Stimulated activated CD8-positive, alpha-beta memory T cell treated with anti-CD3 and anti-CD28 coated beads, Interleukin-4, amount 100 ng/mL, for 1 hour (primary cell): ENCODE measurements at places on chromosomes 4 and X.
A peak's percentile ranks its signal among the peaks of the same experiment; 100 is the strongest.

DNA sequence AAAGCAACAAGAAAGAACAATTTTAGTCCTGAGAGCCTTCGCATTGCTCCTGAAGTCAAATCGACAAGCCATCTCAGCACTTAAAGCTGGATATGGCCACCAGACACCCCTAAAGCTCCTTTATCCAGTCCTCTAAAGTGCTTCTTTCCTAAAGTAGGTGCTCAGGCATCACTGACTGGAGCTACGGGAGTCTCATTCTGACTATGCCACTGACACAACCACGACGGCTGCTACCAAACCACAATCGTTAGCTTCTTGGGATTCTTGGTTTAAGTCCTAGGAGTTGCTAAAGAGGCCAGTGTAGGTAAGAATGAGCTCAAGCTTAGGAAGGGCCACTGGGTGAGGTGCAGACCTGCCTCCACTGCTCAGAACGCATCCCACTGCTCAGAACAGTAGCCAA lies 1.0 kb downstream of the SLC10A6 start:
- DNase-seq = no peak

GRCh38 chr4:127575888-127576287 lies 56.9 kb upstream of the INTU start:
- no peak for DNase-seq

- no peak for DNase-seq
These were observed 19.7 kb downstream of the OCRL start for GRCh38 chrX:129559783-129560182.

DNA sequence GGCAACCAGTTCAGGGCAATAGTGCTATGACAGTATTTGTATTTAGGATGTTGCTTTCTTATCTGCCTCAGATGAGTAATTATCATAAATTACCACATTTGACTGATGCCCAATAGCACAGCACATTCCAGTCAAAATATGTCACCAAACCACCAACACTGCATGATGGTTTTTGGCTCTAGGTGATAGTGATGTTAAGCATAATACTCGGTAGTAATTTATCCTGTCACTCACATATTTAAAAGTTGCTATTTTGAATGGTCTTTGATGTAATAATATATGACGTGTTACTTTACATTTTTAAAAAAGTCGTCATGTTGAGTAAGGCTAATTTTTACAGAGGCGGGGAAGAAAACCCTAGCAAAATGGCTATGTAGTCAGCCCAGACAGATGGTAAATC lies 42.5 kb downstream of the UNC5C start:
- no peak for DNase-seq

- no peak for DNase-seq
These were observed 32.3 kb downstream of the TRIM61 start for GRCh38 chr4:164945146-164945545.

GRCh38 chrX:21955403-21956189 lies 15.1 kb downstream of the SMS start:
- DNase-seq = no peak

DNA sequence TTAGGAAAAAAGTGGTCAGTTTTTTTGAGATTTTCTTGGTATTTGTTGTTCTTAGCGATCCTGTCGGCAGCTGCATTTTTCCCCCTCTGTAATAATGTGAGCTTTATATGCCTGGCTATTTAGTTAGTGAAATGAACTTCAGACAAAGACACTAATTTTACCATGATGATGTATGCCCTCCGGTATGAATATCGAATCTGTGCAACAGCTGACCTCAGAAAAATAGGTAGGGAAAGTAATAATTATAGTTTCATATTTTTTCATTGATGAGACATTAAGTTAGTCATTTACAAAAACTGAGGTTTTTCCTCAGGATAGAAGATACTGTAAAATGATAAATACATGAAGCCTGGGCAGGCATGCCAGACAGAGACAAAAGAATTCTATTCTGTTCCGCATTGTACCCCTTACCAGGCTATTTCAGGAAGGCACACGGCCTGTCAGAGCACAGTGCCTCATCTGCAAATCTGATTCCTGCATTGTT lies 155.8 kb downstream of the SHROOM3 start:
- no peak for DNase-seq

- no peak for DNase-seq
These were observed at the start of gene SETD7 for GRCh38 chr4:139556071-139556723. TSS of gene SETD7 (minus strand) at chr4:139556219. CDS start at chr4:139556137, 82 bp downstream.

DNA sequence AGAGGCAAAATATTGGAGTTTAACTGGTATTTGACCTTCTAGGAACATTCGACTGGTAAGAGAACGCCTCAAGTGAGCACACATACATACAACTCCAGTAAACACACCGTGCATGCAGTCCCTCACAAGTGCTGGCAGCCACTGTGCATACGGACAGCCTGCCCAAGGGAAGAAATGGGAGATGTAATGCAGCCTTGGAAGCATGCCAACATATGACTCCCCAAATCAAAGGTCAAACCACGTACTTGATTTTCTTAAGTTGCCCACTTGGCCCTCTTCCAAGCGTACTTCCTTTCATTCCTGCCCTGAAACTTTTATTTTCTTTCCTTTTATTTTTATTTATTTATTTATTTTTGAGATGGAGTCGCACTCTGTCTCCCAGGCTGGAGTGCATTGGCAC lies 206.6 kb downstream of the SPRY1 start:
- DNase-seq = no peak

GRCh38 chr4:71287305-71287704 lies 51.5 kb upstream of the SLC4A4 start:
- DNase-seq = no peak

DNA sequence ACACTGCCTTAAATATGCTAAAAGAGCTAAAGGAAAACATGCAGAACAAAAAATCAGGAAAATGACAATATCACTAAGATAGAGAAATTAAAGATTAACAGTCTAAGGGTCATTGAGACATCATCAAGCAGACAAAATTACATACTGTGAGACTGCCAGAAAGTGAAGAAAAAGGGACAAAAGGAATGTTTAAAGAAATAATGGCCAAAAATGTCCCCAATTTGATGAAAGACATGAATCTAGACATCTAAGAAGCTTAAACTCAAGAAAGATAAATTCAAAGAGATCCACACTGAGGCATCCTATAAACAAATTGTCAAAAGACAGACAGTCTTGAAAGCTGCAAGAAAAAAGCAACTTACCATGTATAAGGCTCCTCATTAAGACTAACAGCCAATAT lies 63.7 kb downstream of the OPHN1 start:
- no peak for DNase-seq

DNA sequence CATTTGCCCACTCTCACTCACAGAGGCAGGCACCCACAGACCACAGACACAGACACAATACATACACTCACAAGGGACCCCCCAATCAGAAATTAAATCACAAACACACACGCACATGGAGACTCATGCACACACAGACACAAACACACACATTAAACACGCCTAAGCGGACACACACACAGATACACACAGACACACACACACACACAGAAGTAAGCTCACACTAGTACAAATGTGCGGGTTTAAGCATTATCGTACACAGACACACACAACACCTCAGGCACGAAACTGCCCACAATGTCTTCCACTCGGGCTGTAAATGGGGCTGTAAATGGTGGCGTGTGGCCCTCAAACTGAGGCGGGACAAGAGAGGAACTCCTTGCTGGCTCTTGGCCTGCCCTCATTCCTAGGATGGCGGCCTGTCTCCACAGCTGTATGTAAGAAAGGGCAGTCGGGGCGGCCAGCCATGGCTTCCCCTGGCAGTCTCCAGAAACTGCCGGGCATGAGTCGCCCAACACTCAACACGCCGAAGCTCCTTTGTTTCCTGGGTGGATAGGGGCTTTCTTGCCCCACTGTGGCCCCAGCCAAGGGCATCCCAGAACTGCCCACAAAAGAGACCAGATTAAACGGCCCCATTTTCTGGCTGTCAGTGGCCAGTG lies 53.9 kb downstream of the NBDY start:
- no peak for DNase-seq

DNA sequence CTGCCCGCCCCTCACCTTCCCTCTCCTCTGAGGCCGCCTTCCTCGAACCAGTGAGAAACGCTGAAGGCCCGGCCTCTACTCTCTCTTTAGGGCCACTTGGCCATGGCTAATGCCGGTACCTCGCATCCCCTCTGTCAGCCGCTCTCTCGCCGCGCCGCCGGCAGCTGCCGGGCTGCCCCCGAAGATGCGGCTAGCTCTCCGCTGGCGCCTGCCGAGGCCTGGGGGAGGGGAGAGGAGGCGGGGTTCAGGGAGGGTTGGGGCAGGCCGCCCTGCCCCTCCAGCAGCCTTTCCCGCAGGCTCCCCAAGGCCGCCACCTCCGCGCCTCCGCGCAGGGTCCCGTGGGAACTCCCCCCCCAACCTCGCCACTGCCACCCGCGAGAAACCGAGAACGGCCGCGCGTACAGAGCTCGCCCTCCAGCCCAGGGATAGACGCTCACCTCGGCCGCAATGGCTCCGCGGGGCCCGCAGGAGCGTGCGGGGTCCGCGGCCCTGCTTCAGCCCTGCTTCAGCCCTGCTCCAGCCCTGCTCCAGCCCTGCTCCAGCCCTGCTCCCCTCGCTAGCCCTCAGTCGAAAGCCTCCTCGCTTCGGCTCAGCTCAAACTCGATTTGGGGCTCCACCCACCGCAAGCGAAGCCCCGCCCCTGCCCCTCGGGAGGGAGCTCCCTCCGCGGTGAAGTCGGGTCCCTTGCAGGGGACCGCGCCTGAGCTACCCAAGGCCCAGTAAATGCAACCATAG lies at the start of gene HUWE1:
HUWE1 (minus strand) TSS at position 569 of the 735 bp plus-strand sequence. CDS start 32,612 bp downstream, outside the sequence.
- peak; percentile 63 for DNase-seq

DNA sequence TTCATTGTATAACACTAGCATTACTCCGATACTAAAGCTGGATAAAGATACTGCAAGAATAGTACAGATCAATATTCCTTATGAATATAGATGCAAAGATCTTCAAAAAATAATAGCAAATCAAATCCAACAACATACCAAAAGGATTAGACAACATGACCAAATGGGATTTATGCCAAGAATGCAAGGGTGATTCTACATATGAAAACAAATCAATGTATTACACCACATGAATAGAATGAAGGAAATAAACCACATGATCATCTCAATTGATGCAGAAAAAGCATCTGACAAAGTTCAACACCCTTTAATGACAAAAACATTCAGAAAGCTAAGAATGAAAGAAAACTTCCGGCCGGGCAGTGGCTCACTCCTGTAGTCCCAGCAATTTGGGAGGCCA lies 42.8 kb downstream of the CUL4B start:
- DNase-seq = no peak

DNA sequence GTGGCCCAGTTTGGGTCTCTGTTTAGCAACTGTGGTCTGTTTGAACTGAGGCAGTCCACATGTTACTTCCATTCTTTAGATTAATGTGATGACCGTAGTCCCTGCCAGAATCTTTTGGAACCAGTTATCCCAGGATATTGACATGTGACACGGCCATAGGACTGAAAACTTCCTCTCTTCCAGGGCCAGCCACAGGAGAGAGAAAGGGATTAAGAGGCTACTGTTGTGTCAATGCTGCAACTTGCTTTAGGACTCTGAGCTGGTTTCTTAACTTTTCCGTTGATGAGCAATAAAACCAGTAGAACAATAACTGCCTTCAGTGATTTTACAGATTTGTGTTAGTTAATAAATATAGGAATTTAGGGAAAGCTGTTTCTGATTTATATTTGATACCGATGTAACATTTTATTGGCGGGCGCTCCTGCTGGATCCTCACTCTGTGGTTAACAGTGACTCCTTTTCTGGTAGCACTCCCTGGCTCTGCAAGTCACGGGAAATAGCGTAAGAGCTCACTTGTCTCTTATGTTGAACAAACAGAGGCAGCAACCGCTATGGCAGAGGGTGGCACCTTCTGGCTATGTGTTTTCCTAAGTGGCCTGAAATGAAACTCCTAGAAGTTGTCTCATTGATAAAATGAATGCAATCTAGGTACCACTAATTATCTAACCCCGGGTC lies 2.5 kb downstream of the TENM3 start:
- DNase-seq = no peak

- DNase-seq = no peak
These were observed 508.2 kb upstream of the ATOH1 start for GRCh38 chr4:93320356-93320755.

DNA sequence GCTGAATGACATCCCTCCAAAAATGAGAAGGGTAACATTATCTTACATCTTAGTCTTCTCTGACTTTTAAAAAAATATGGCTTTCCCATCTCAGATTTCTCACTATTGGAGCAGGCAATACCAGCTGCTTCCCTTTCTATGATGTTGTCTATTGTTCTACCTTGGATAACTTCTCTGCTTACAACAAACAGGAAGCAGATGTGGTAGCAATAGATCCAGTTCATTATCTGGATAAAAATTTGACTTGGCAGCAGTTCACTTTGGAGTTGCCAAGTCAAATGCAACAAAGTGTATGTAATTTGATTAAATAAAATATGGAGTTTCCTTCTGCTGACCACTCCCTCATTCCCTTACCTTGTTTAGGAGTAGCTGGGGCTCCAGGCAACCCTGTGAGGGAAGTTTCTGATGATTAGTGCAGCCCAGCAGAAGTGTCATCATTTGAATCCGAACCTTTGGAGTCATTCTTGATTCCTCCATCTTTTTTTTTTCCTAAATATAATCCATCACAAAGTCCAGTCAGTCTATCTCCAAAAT lies 72.0 kb upstream of the GPRIN3 start:
- DNase-seq = no peak

DNA sequence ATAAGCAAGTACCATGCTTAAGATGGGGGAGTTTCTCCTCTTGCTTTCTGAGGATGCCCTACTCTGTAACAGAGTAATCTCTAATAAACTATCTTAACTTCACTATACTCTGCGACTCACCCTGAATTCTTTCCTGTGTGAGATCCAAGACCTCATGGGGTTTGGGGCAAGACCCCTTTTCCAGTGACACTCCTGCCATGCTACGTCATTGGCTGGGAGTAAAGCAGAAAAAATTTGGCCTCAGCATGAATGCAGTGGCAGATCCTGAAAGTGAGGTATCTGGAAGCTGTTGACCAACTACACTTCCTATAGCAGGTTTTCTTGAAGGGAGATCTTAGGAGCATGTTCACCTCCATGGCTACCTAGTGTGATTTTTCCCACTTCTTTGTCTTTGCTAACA lies 109.1 kb upstream of the MED14 start:
- no peak for DNase-seq

DNA sequence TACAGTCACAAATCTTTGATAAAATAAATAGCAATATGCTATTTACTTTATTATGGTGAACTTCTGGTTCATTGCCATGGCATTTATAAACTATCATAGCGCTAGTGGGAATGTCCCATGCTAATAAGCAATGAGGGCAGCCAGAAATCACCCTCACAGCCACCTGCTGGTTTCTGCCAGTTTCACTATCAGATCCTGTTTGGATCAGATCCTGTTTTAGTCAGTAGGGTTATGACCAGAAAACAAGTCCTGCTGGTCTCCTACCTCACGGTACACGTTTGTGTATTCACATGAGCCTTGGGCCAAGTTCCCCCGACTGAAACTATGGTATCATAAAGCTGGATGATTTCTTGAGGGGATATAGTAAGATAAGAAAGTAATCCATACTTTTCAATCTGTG lies 17.7 kb downstream of the FOXR2 start:
- DNase-seq = no peak

GRCh38 chr4:112379306-112379705 lies 82.1 kb downstream of the ALPK1 start:
- DNase-seq = no peak

DNA sequence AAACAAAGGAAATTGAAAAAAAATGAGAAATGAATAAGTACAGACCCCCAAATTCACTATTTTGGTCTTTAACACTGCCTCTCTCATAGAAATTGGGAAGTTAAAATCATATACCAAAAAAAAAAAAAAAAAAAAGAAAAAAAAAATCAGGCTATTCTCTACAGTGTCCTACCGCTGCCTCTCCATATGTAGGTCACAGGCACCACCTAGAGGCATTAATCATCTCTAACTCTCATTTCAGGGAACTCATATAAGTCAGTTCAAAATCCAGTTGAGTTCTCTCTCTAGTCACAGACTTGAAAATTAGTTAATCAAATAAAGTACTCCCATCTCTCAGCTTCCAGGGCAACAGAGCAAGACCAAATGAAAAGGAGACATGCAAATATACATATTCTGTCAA lies 47.9 kb downstream of the COX18 start:
- no peak for DNase-seq
